ENCODE measurements at places on chromosomes 12 and 14. TPM values are rescaled to one million over a fixed set of nuclear protein-coding genes. Genes with fewer than 3 reads are reported as not detected.

DNA sequence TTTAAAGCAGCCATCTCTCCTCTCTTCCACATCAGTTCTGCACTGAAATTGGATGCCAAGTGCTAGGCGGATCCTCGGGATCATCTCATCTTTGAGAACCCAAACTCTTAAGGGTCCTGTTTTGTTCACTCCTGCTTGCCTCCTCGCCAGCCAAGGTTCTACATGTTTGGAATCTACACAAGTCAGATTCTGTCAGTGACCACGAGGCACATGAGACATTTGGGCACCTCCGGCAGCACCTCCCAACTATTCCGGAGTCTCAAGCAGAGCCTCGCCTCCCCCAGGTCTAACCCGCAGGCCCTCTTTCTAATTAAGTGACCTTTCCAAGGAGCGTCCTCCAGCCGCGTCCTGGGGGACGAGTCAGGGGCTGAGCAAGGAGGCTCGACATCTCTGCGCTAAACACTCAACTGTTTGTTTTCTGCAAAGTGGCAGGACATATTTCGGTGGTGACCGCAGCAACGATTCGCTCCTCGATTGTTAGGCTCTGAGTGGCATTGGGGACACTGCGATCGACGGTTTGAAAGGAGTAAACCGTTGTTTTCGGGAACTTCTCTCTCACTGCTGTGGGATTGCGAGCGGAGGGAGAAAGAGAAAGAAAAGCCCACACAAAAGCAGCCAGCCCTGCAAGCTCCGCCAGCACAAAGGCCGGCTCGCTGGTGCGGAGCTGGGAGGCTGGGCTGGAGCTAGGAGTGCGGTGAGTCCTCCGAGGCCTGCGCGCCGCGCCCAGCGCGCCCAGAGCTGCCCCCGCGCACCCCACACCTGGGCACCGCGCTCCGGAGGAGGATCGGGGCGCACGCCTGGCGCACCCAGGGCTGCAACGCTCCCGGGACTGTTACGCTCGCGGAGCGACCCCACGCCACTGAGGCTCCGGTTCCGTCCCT is 640 bp downstream of the ARMH4 start:
- DNase-seq, result no peak

DNA sequence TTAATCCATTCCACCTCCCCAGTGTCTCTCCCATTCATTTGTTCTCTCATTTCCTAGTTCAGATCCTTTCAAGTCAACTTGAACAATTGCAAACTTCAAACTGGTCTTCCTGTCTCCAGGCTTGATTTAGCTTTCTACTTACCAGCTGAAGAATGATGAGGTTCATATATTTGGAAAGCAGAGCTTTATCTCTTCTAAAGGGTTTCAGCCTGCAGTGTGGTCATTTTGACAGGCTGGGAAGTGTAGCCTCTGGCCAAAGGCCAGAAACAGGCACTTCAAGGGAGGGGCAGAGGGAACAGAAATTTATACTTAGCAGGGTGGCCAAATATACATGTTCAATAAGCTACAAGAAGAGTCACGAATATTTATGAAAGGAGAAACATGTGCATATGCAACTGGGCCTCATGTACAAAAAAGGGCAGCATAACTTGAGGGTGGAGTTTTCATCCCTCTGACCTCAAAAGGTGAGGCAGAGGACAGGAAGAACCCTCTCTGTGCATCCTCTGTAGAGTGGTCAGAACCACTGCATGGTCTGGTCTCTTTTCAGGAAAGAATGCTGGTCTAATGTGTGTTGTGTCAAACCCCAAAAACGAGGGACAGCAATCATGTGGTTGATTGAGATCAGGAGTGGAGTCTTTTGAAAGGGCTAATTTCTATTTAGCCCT is 34.0 kb upstream of the HECTD1 start:
- no peak for DNase-seq

DNA sequence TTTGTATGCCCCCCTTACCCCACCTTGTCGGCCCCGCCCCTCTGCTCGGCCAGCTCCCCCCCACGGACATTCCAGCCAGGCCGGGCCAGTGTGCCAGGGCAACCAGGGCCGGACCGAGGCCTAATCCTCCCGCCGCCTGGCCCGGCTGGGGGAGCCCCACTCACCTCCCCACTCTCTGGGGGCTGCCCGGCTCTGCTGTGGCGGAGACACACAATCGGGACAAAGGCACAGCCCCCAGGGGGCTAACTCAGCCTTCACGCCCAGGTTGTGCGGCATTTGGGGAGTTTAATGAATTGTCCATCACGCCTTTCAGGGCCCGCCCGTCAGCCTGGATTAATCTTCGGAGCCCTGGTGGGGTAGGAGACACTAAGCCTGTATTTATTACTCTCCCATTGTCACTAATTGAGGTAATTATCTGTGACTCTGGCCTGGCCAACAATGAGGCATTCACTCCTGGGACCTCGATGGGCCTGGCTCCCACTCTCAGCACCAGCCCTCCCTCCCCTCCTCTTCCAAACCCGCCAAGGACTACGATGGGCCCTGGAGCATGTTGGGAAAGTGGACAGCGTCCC is 8.7 kb downstream of the WNT1 start:
- no peak for DNase-seq

- no peak for DNase-seq
These were observed 1.3 kb upstream of the WASHC3 start for GRCh38 chr12:102063069-102063468.

GRCh38 chr14:21933681-21934080 is 260.1 kb upstream of the OR4E1 start:
- DNase-seq, result no peak

DNA sequence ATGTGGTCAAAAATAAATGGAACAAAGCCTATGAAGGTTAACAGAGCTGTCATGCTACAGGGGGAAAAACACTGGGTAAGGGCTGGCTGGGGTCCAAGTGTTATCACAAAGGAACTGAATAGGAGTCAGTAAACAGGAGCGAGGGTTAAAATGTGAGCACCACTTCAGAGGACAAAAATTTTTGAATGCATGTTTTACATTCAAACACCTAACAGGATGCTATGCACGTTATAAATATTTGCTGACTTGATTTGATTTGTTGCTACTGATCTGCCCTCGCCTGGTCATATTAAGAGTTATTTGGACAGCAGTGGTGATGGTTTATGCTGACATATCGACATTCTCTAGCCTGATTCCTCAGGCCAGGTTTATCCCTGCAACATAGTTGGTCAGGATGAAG is 7.4 kb upstream of the KTN1 start:
- no peak for DNase-seq

- peak; percentile 72 for DNase-seq
These were observed 197.0 kb downstream of the DAD1 start for GRCh38 chr14:22391908-22392565.

DNA sequence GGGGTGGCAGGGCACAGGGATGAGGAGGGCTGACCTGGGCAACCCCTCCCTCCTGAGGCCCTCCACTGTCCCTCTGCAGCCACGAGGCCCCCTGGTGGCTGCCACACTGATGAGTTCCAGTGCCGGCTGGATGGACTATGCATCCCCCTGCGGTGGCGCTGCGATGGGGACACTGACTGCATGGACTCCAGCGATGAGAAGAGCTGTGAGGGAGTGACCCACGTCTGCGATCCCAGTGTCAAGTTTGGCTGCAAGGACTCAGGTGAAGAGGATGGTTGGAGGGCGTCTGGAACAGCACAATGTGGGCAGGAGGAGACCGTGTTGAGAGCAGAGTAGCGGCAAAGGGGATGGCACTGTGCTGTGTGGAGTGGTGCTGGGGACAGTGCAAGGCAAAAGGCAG is 25.7 kb upstream of the LRP1-AS start:
- DNase-seq, result no peak

DNA sequence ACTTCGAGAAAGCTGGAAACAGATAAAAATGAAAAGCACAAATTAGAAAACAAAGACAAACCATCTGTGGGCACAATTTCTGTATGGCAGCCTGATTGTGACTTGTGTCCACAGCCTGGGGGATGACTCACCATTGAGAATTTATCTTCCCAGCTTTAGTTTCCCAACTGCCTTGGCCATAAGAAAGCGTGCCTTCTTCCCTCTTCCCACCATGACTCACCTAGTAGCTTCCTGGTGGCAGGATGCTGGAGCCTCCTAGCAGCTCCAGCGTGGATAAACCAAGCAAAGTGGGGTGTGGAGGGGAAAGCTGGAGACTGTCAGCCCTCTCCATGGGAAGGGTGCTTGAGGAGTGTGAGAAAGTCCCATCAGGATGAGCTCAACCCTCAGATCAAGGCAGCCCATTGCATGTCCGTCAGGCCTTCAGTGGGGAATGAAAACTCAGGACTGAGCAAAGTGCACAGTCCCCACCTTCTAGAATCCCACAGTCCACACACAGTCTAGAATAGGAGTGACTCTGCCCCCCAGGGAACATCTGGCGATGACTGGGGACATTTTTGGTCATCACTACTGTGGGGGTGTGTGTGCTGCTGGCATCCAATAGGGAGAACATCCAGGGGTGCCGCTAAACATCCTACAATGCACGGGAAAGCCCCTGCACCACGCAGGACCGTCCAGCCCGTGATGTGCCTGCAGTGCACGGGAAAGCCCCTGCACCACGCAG is 22.4 kb upstream of the SERPINA6 start:
- DNase-seq, result no peak

DNA sequence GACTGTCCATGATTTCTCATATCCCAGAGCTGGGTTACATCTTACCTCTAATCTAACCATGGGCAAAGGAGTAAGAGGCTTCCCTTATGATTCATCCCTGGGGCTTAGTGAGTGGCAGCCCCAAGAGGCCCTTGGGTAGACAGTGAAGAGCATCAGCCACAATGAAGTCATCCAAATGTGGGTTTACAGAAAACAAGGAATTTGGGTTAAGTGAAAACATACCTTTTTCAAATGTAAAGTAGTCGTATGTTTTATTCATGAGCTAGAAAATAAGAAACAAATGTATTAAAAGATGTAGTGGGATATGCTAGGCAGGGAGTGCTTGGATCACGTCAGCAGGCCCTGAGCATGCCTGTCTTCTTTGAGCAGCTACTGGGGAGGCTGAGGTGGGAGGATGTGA is 54.0 kb upstream of the ELK3 start:
- no peak for DNase-seq

- DNase-seq, result no peak
These were observed 70.6 kb downstream of the PTHLH start for GRCh38 chr12:27901959-27902358.

DNA sequence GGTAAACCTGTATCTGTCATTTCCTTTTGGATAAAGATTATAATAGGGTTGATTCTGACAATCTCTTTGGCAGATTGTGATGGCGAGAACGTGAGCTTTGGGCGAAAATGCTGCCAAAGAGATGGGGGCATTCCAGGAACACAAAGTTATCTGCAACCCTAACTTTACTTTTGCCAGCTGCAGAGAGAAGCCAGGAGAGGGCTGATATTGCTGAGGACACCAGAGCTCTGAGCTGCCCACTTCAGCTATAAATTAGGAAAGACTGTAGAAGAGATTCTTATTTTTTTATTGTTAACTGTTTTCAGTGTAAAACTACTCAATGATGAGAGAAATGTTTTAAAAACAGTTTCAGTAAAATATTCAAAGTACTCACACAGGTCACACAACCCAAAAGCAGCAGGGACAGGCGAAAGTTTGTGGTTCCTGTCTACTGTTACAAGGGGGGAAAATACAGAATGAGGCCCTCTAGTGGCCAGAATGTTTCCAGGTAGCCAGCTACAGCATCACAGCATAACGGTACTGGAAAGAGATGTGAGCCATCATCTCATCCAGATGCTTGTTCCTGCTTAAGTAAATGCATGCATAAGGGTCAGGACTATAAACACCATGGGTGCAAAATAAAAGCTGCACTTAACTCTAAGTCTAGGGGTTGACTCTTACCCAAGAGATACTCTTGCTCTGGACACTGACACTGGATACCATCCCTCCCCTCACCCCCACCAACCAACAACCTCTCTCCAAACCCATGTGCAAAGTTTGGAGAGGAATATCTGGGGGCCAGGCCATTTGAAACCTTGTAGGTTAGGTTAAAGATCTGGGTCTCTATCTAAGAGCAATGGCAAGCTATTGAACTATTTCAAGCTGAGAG is 498.4 kb downstream of the RMST start:
- DNase-seq, result no peak

- no peak for DNase-seq
These were observed 1214.3 kb upstream of the TMEM132C start for GRCh38 chr12:127052511-127053232.

DNA sequence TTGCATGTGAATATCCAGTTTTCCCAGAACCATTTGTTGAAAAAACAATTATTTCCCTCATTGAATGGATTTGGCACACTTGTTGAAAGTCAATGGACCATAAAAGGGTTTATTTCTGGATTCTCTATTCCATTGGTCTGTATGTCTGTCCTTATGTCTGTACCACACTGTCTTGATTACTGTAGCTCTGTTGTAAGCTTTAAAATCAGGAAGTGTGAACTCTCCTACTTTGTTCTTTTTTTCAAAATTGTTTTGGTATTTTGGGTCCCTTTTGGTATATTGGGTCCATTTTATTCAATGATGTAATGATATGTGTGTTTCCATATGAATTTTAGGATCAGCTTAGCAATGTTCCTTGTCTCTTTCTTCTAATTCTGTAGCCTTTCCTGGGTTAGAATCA is 64.8 kb downstream of the PPP2R5C start:
- DNase-seq, result no peak

- DNase-seq, result no peak
These were observed 73.9 kb upstream of the CAPRIN2 start for GRCh38 chr12:30828686-30829085.

- no peak for DNase-seq
These were observed 8.6 kb downstream of the RPH3A start for GRCh38 chr12:112800183-112800582.

DNA sequence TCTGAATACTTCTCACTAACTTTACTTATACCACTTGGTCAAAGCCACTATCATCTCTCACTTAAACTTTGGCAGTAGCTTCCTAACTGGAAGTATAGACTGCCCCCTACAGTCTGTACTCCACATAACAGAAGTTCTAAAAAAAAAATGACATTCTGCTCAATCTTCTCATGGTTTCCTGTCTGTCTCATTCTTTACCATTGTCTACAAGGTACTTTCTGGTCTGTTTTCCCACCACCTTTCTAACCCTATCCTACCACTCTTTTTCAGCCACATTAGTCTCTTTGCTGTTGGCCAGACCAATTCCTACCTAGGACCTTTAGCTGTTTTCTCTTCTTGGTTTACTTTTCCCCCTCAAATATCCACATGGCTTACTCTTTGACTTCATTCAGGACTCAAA is 14.7 kb downstream of the CPSF6 start:
- DNase-seq, result no peak

GRCh38 chr12:111027431-111027830 is 107.1 kb upstream of the MYL2 start:
- DNase-seq, result no peak

DNA sequence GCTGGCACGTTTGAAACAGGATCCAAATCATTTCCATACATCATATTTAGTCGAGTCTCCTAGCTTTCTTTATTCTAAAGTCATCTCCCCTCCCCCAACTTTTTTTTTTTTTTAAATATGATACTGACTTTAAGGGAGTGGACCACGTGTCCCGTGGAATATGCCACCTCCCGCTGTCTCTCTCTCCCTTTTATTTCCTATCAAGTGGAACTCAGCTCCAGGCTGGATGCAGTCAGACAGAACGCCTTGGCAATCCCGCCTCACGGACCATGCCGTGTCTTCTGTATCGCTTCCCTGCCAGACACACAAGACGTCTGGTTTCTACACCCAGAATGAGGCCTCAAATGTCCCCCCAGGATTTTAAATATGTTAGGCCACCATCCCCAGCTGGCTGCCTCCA is 21.2 kb downstream of the BCL7A start:
- DNase-seq, result no peak

GRCh38 chr12:25146686-25147085 is 48.3 kb downstream of the DNAI7 start:
- DNase-seq, result no peak

The ACOT6 gene
- total RNA-seq, result not detected

The RFC5 gene
- 24.7 TPM for total RNA-seq

The FAM90A1 gene
- not detected for total RNA-seq

The PTGDR gene
- total RNA-seq, result 0.29 TPM

The CCDC196 gene
- total RNA-seq, result not detected

The RNU4-1 gene
- under 0.01 TPM for total RNA-seq

Data from uterus (tissue), 4 donors.